ENCODE measurements at places on chromosomes 4 and X. TPM values are rescaled to one million over a fixed set of nuclear protein-coding genes. Genes with fewer than 3 reads are reported as not detected.

DNA sequence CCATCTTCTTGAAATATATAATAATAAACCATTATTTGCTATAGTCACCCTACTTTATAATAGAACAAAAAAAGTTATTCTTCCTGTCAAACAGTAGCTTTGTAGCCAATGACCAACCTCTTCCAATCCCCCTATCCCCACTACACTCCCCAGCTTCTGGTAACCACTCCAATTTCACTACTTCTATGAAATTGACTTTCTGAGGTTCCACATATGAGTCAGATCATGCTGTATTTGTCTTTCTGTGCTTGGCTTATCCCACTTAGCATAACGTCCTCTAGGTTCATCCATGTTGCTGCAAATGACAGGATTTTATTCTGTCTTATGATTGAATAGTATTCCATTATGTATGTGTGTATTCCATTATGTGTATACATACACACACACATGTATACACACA, 809.7 kb upstream of the NDST4 start:
- no peaks in the 10 kb centered on the region for H3K27me3 ChIP-seq
- H3K4me1 ChIP-seq: no peaks in the 10 kb centered on the region
- DNase-seq: no peak
- no peak overlapping the region for H3K27ac ChIP-seq

- no peak for DNase-seq
- no peaks in the 10 kb centered on the region for H3K27me3 ChIP-seq
- no peak overlapping the region for H3K27ac ChIP-seq
- H3K4me1 ChIP-seq: no peaks in the 10 kb centered on the region
Observed at GRCh38 chr4:70008771-70009170, 13.0 kb downstream of the STATH start.

DNA sequence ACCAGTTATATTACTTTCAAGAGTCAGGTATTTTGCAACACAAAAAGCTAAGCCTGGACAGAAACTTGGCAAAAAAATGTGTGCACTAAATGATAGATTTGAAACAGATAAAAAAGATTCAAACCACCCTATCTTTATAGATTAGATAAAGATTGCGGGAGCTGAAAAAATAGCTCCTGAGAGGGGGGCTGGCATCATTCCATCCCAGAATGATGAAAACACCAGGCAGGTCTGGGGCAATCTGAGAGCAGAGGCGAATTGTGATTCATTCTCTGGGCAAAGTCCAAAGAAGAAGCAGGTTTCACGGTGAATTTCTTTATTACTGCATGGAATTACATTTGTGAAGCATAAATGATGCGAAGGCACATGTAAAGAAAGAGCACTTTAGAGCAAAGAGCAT, 168.5 kb upstream of the DMD start:
- no peak overlapping the region for H3K4me3 ChIP-seq
- H3K27ac ChIP-seq: no peak overlapping the region
- no peak for DNase-seq
- no peaks in the 10 kb centered on the region for H3K36me3 ChIP-seq
- no peaks in the 10 kb centered on the region for H3K27me3 ChIP-seq

DNA sequence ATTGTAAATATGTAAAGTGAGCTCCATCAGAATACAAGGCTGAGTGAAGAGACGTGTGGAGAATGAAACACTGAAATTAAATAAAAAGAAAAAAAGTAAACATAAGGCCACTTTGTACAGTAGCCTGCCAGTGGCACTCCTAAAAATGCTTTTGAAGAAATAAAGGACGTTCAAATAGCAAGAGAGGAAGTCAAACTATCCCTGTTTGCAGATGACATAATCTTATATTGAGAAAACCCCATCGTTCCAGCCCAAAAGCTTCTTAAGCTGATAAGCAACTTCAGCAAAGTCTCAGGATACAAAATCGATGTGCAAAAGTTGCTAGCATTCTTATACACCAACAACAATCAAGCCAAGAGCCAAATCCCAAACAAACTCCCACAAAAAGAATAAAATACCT, 24.2 kb downstream of the RASSF6 start:
- no peak overlapping the region for H3K4me3 ChIP-seq
- no peak overlapping the region for H3K27ac ChIP-seq
- no peak for DNase-seq
- peaks cover 22% of the 10 kb centered on the region for H3K4me1 ChIP-seq
- no peaks in the 10 kb centered on the region for H3K36me3 ChIP-seq
- H3K27me3 ChIP-seq: no peaks in the 10 kb centered on the region

GRCh38 chr4:17033768-17034181, 135.3 kb upstream of the LDB2 start:
- no peak overlapping the region for H3K4me3 ChIP-seq
- no peaks in the 10 kb centered on the region for H3K27me3 ChIP-seq
- no peaks in the 10 kb centered on the region for H3K36me3 ChIP-seq
- DNase-seq: no peak
- peaks cover 29% of the 10 kb centered on the region for H3K4me1 ChIP-seq

Gene STPG2
- total RNA-seq: not detected

DNA sequence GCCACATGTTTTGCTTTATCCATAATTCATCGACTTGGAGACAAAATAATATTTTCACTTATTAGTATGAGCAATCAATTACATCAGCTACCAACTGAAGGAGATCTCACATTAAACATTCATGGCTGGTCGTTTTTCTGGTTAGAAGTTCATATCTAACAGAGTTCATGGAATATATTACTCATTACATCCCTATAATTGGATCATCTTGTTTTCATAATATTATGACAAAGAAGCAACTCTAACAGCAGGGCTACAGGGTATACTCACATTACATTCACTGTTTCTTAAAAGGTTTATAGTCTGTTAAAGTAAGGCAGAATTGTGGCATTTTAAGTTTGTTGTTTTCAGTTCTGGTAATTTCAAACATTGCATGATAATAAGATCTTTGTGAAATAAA, 33.0 kb downstream of the GSTCD start:
- no peak overlapping the region for H3K27ac ChIP-seq
- no peaks in the 10 kb centered on the region for H3K27me3 ChIP-seq
- H3K36me3 ChIP-seq: no peaks in the 10 kb centered on the region

Gene ADH7
- not detected for total RNA-seq

DNA sequence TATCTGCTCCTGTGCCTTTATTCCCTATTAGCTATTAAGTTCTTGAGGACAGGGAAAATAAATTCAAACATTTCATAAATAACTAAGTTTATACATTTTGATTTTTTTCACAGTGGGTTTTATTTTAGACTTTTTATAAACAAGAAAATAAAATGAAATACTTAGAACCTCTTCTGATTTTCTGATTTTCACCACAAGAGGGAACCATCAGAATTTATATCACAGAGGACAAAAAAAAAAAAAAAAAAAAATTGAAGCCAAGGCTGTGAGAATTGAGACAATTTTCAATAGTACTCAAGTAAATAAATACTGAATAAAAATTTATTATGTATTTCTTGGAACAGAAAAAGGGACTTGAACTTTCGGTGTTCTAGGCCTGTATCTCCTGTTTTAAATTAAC, 288.1 kb downstream of the SH3BGRL start:
- H3K4me1 ChIP-seq: no peaks in the 10 kb centered on the region
- H3K27me3 ChIP-seq: no peaks in the 10 kb centered on the region
- H3K36me3 ChIP-seq: no peaks in the 10 kb centered on the region
- H3K27ac ChIP-seq: no peak overlapping the region
- DNase-seq: no peak

Gene KIAA1210
- total RNA-seq: not detected

DNA sequence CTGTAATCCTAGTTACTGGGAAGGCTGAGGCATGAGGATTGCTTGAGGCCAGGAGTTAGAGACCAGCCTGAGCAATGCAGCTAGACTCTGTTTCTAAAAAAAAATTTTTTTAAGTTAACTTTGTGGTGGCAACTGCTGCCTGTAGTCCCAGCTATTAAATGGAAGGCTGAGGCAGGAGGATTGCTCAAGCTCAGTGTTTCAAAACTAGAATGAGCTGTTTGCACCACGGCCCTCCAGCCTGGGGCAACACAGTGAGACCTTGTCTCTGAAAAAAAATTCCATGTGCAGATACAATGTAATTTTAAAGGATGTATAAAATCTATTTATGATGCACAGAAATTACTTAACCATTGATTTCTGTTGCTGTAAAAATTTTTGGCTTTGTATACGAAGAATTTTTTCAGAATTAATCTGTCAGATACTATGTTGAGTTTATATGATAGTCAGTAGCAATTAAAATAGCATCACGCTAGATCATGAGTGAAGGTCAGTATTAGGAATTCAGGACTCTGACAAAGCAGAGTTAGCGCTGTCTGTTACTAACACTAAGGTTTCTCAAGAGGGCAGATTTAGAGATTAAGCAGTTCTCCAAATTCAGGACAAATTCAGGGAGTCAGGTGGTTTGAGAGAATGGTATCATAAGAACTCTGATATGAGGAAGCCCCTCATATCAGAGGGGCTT, 8.3 kb upstream of the AGA start:
- no peak for DNase-seq
- H3K27ac ChIP-seq: no peak overlapping the region
- no peaks in the 10 kb centered on the region for H3K27me3 ChIP-seq
- no peak overlapping the region for H3K4me3 ChIP-seq
- no peaks in the 10 kb centered on the region for H3K36me3 ChIP-seq
- no peaks in the 10 kb centered on the region for H3K4me1 ChIP-seq
